H1 (cell line): ENCODE measurements at places on chromosomes 12 and 14. TPM values are rescaled to one million over a fixed set of nuclear protein-coding genes. Genes with fewer than 3 reads are reported as not detected.

The ACSM4 gene
- total RNA-seq = not detected in 2 replicates

The GLI1 gene
- 20.6 and 23.5 TPM in 2 replicates for total RNA-seq

The SLC2A3 gene
- 664 and 688 TPM in 2 replicates for total RNA-seq

DNA sequence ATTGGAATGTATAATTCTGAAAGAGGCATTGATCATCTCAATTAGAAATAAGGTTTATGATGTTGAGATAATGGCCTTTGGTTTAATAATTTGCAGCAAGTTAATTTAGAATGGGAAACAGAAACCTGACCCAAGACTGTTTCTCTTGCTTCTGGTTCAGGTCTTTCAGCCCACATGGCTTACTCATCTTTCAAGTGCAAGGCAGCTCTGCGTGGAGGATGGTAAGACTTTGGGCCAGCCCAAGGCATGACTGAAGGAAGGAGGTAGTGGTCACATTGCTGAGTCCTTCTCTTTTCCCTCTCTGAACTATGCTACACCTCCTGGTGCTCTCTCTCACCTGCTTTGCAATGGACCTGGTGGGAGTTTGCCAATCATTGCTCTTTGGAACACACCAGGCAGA, 98.7 kb downstream of the CAND1 start:
- H3K27ac ChIP-seq = no peak overlapping the region
- no peaks in the 10 kb centered on the region for H3K27me3 ChIP-seq
- H3K36me3 ChIP-seq = no peaks in the 10 kb centered on the region
- DNase-seq = no peak
- no peak overlapping the region for H3K4me3 ChIP-seq
- no peaks in the 10 kb centered on the region for H3K4me1 ChIP-seq

The PARPBP gene
- 33.2 and 38.1 TPM in 2 replicates for total RNA-seq

DNA sequence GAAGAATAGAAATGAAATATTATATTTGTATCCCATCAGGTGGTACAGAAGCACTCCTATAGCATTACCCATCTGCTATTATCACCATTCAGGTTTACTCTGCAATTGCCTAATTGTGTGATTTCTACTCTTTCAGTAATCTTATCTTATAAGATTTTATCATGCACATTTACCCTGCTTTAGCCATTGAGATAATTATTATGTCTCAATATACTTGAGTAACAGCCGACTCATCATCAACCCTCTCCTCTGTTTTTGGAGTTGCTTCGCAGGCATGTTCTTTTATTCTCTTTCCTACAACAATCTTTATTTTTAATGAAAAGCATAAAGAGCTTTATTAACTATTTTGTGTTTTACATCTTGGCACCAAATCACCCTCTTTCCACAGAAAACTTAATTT, 419.9 kb downstream of the LRIG3 start:
- no peaks in the 10 kb centered on the region for H3K4me1 ChIP-seq
- H3K27me3 ChIP-seq = no peaks in the 10 kb centered on the region
- H3K27ac ChIP-seq = no peak overlapping the region
- DNase-seq = no peak

GRCh38 chr12:11171969-11172675, 1.1 kb downstream of the SMIM10L1 start:
- H3K27ac ChIP-seq = peak overlapping the region; percentile 93
- peaks cover 3% of the 10 kb centered on the region; the same call in 1 of the 2 replicates for H3K4me1 ChIP-seq
- DNase-seq = no peak
- H3K27me3 ChIP-seq = no peaks in the 10 kb centered on the region
- no peaks in the 10 kb centered on the region for H3K36me3 ChIP-seq
- peak overlapping the region; percentile 100 for H3K4me3 ChIP-seq

DNA sequence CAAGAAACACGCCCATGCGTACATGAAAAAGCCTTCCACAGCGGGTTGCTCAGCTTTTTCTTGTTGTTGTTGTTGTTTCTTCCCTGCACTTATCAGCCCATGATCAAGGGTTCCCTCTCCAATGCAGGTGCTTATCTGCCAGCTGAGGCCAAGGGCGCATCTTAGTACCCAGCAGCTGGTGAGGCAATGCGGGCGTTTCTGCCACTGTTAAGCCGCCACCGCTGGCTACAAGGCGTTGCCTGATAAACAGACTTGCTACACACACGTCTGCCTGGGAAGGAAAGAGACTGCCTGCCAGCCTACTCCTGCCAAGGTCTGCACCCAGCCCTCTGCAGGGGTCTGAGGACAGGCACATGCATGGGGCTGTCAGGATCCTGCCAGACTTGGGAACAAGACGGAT, 345.9 kb downstream of the BCL11B start:
- H3K27ac ChIP-seq = no peak overlapping the region
- H3K36me3 ChIP-seq = no peaks in the 10 kb centered on the region
- H3K27me3 ChIP-seq = no peaks in the 10 kb centered on the region
- no peak overlapping the region for H3K4me3 ChIP-seq
- H3K4me1 ChIP-seq = no peaks in the 10 kb centered on the region

DNA sequence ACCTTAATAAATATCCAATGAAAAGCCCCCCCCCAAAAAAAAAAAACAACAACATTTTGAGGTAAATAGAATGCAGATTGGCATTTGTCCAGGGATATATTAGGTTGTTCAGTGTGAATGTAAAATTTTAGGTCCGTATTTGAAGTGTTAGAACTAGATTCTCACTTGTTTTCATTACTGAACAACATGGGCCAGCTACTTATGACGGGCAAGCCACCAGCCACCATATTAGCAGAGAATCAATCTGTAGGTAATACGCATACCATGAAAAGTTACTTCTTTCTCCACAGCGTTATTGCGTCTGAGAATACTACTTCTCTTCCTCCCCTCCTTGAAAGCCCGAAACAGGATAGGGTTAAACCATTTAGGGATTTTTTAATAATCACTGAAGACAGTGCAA, 5.4 kb downstream of the FLRT2 start:
- H3K4me3 ChIP-seq = no peak overlapping the region
- peaks cover 42% of the 10 kb centered on the region for H3K27me3 ChIP-seq
- peaks cover 3% of the 10 kb centered on the region for H3K4me1 ChIP-seq
- H3K27ac ChIP-seq = no peak overlapping the region

DNA sequence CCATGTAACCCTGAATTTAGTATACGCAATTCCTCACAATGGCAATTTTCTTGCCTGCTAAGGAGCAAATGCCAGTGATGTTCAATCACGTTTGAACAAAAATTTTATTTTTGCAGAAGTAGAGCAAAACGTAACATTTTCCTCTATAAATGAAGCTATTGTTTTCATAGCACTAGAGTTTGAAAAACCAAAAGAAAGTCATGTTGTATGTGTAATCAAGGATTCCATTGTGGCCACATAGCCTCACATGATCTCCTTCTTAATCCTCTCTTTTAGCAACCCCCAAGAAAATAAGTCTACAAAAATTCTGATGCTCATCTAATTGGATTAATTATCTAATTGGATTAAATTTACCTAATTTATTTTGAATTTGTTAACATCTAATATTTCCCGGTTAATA, 1217.4 kb upstream of the FLRT2 start:
- no peak overlapping the region for H3K4me3 ChIP-seq
- H3K4me1 ChIP-seq = no peaks in the 10 kb centered on the region
- H3K27ac ChIP-seq = no peak overlapping the region
- DNase-seq = no peak
- H3K27me3 ChIP-seq = no peaks in the 10 kb centered on the region

DNA sequence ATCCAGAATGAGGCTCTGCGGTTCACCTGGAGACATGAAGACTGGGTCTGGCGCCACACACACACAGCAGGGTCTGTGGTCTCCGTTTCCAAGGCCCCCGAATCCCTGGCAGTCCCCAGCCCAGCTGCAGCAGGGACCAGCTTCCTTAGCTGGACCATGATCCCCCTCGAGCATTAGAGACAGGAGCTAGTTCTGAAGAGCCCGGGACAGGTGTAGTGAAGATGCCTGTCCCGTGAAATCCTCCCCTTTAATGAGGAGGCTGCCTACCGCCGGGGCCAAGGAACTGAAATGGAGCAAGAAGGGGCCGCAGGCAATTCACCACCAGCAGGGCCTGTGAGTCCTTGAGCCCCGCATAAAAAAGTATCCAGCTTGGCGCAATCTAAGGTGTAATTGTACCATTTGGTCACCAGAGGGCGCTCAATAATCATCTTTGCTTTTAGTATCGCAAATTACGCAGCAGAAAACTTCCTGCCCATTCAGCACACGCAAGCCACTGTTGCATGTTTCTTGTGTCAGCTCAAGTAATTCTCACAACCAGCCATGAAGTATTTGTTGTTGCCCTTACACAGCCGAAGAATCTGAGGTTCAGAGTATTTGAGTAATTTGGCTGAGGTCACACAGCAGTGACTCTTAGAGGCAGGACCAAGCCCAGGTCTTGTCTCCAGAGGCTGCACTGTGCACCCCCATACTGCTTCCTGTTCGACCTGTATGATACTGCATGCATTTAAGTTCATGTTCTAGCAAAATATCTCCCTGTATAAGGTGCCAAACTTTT, 54.3 kb upstream of the PPP2R5C start:
- H3K27me3 ChIP-seq = peaks cover 19% of the 10 kb centered on the region
- no peaks in the 10 kb centered on the region for H3K36me3 ChIP-seq
- no peak overlapping the region for H3K4me3 ChIP-seq
- DNase-seq = peak; percentile 59

- H3K36me3 ChIP-seq = no peaks in the 10 kb centered on the region
- no peaks in the 10 kb centered on the region for H3K27me3 ChIP-seq
- H3K4me1 ChIP-seq = no peaks in the 10 kb centered on the region
- no peak overlapping the region for H3K4me3 ChIP-seq
- DNase-seq = no peak
- H3K27ac ChIP-seq = no peak overlapping the region
These were observed 1411.2 kb upstream of the TMEM132C start for GRCh38 chr12:126855768-126856167.

DNA sequence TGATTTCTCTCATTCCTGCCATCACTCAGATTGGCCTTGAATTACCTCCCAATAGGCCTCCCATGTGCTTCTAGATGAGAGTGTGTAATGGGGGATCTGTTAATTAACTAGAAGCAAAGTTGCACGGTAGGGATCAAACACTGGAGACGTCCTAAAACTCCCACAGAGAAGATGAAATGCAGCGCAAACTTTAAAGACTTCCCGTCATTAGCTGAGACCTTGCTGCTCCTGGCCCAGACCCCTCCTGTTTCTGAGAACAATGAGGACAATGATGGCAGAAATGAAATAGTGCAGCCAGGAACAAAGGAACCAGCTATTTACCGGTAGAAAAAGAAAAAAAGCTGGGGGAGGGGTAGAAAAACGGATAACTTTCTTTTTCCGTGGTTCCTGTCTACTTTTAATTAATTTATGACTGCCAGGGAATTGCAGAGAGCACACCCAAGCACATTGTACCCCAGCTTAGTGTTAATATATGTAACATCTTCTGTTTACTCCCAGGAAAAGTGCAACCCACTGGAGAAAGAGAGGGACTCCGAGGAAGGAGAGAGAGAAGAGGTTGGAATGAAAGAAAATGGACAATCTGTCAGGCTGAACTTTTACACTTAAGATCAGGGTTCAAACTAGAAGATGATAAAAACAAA, 280.7 kb upstream of the SOX5 start:
- no peaks in the 10 kb centered on the region for H3K27me3 ChIP-seq
- no peak for DNase-seq
- no peaks in the 10 kb centered on the region for H3K36me3 ChIP-seq
- peaks cover 8% of the 10 kb centered on the region; the same call in 1 of the 2 replicates for H3K4me1 ChIP-seq
- H3K27ac ChIP-seq = no peak overlapping the region
